ENCODE measurements at places on chromosomes 4 and X.

- DNase-seq: no peak
These were observed 757.3 kb upstream of the PABPC4L start for GRCh38 chr4:134958862-134959261.

DNA sequence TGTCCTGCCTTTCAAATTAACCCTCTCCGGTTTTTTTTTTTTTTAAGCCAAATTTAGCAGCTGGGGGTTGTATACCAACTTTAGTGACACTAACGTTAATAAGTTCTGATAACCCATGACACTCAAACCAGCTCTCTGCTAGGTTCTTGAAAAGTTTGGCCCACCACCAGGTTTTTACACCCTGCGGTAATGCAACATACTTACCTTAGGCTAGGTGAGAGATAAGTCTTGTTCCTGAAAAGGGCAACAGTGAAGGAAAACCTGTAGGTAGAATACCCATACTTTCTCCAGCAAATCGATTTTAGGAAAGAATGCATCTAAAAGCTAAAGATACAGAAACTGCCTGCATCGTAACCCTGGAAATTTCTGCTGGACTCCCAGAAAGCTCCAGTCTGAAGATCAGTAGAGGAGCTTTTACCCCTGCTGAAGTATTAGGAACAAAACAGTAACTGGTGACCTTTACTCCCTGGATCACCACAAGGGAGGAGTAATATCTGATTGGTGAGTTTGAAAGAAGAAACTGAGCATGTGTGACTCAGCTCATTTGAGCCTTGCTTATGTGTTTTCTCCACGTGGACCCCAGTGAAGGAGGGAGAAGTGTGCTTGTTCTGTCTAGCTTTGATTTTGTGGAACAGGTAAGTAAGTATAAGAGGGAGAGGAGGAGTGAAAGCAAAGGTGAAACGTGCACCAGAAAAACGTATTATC lies 34.4 kb upstream of the COX18 start:
- no peak for DNase-seq

DNA sequence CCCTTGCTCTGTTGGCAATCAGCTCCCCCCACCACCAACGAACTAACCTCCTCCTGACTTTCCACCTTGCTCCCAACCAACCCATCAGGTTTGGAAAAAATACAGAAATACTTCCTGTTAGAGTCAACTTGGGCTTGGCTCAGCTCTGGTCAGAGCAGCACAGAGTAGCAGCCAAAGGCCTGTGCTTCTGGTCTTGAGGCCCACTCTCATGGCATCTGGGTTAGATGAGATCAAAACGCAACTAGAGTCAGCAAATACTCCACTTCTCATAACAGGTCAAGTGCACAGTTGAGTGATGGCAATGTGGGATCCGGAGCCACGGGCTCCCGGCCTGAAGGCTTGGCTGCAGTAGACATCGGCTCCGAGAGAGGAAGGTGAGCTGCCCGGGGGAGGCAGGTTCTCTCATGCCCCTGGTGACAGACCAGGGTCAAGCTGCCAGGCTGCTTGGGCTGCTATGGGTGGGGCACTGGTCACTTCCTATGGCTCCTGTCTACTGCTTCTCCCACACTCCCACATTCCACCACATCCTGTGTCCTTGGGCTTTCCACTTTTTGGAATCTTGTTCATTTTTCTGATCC lies 34.8 kb downstream of the ZNF185 start:
- no peak for DNase-seq

- DNase-seq: no peak
These were observed 920.1 kb upstream of the TENM3 start for GRCh38 chr4:181323061-181323460.

DNA sequence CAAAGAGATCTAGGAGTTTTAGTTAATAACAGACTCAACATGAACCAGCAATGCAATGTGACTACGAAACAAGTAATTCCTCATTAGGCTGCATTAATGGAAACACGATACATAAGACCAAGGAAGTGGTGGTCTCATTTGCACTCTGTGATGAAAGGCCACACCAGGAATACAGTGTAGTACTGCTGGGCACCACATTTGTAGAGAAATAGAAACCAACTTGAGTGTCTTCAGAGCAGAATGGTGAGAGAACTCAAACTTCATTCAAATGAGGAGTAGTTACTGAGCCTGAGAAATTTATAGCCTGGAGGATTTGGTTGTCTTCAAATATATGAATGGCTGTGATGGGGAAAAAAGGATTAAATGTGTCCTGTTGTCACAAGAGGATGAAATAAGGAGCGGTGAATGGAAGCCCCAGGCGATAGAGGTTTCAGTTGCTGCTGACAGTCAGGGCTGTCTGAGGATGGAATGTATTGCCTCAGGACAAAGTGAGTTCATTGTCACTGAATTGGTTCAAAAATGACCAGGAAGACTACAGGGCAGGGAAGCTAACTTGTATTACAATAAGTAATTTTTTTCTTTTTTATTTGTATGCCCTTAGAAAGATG lies 50.9 kb downstream of the NFKB1 start:
- DNase-seq: no peak

DNA sequence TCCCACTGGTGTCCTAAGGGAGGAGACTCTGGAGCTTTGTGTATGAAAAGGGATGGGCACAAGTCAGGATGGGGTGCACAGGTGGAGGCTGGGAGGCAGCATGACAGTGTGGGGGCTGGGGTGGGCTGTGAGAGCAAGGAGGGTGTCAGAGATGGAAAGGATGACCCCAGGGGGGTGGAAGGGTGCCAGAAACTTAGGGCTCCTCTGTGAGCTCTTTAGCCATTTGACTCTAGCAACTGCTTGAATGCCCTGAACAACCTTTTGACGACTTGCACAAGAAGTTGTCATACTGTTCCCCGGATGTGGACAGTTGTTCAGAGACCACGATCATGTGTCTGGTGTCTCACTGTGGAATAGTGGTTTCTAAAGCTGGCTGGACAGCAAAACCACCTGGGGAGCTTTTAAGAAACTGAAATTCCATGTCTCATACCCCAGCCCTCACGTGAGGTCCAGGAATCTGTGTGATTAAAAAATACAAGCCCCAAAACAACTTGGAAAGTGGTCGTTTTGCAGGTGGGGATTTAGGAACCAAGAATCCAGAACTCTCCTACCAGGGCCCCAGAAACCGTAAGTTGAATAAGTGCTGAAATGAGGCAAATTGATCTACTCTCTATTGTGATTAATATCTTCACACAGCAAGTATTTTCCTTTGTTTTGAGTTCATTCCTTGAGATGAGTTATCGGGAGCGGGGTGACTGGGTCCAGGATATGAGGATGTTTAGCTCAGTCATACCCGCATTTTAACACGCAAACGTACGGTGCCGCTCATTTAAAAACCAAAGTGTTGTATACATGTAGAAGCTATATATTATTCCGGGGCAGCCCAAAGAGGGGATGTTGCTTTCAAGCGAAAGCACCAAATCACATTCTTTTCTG lies 3.4 kb downstream of the RHOH start:
- no peak for DNase-seq

DNA sequence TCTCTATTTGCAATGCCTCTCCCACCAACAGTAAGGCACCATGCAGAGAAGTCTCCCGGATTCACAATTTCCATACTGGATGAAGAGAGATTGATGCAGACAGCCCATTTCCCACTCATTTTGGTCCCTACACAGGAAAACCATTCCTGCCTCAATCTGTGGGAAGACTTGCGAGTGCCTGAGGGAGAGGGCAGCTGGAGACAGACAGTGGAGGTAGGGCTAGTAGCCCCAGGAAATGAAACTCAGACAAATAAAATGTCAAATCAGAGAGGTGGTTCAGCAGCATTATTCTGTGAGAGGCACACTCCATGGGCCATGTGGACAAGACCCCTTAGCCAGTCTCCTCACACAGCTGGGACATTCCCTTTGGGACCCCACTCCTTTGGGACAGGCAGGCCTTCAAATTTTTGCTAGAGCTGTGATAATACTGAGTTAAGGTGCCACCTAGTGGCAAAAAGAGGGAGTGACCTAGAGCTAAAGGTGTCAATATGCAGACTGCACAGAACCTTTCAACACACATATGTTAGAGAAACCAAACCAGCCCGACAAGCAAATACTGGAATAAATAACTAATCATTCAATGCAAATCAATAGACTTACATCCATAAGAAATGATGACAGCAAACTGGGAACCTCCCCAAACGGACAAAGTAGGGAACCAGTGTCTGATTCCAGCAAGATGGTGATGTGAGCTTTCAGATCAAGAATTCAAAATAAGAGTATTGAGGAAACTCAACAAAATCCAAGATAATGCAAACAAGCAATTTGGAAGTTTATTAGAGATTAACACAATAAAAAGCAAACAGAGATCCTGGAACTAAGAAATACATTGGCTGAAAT lies 1865.3 kb upstream of the AGA start:
- DNase-seq: no peak

DNA sequence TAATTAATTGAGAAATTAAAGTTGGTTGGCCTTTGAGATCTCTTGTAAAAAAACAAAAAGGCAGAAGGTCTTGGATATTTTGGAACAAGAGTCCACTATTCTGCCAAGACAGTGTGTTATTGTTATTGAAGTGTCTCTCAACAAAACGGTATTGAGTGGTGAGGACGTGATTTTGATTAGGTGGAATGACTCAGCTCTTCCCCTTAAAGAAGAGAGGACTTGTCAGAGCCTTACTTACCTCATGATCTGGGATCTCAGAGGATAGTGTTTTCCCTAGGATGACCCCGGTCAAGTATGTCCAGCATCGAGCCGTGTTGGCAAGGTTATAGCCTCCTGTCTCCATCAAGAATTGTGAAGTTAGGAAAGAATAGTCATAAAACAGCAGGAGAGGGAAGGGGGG lies 110.9 kb downstream of the HDAC8 start:
- DNase-seq: no peak

DNA sequence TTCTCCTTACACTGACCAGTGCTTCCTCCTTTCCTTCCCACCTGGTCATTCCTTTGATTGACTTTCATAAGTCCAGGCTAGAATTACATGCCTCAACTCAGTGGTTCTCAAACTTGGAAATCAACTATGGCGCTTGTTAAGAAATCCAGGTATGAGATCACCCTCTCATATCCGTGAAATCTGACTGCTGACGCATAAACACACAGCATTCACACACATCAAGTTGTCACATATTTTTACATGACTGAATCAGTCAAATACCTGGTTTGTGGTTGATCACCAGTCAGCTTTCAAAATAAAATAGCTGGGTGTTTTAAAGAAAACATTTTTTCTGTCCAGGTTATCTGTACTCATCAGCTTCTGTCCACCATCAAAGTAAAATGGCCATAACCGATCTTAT lies 433.5 kb downstream of the AFF2 start:
- DNase-seq: no peak

All from retina (tissue), 1 donor.